Stimulated activated CD4-positive, alpha-beta T cell treated with anti-CD3 and anti-CD28 coated beads, TNF-alpha, amount 100 ng/mL, for 1 hour (primary cell): ENCODE measurements at places on chromosomes 4 and X.

- no peak for DNase-seq
Observed at GRCh38 chr4:163542275-163542674, 47.8 kb downstream of the TMA16 start.

DNA sequence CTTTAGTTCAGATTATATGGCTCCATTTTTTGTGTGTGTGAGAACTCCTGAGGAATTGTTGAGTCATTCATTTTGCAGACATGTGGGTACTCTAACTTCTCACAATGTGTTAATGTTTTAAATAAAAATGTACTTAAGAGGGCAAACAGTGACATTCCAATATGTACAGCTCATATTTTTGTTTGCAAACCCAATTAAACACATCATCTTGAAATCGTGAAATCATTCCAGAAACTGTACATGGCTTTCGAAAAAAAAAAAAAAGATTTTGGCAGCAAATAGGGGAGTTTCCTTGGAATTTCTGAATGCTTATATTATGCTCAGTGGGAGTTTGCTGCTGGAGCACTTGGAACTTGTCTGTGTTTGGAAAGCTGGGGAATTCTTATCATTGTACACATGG, 85.0 kb downstream of the HPGD start:
- no peak for DNase-seq

DNA sequence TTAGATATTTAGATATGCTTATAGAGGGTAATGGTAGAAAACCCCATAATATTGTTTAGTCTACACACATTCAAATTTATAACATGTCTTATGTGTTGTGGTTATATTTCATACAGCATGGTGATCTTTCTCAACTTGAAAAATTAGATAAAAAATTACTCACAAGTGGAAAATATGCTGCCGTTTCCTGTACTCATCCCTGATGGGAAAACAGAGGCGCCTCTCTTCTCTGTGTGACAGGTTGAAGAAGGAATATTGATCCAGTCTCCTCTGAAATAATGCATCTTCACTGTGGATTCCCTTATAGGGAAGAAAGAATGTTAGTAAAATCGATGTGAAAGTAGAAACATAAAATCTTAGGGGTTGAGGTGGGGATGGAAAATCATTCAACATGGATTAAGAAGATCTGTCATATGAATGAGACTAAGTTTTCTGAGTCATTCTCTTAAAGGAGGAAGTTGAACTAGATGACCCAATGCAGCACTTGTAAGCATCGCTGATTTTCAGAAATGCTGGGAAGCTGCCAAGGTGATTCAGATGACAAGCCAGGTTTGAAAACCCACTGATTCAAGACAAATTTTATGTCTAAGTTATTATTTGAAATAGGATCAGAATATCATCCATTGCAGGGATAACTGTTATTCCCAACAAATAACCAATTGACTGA, 70.7 kb downstream of the ANKRD50 start:
- no peak for DNase-seq

DNA sequence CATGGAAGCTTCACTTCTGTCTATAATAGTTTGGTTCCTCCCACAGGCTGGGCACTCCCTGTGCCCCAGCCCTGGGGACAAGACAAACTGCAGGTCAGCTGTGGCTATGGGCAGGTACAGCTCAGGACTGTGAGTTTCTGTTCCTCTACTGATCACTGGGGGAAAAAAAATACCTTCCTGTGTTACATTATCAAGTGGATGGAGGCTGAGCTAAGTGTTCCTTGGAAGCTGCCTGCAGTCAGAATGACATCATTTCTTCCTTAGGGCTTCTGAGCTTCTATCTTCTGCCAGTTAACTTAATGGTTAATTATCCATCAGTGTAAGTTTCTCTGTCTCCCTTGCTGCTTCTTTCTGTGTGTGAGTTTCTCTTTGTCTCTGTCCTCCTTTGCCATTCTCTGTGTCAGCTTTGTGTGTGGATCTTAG, 4.6 kb downstream of the RAB33A start:
- DNase-seq, result no peak

- no peak for DNase-seq
Observed at GRCh38 chrX:105515561-105515960, 295.1 kb upstream of the TEX13A start.

DNA sequence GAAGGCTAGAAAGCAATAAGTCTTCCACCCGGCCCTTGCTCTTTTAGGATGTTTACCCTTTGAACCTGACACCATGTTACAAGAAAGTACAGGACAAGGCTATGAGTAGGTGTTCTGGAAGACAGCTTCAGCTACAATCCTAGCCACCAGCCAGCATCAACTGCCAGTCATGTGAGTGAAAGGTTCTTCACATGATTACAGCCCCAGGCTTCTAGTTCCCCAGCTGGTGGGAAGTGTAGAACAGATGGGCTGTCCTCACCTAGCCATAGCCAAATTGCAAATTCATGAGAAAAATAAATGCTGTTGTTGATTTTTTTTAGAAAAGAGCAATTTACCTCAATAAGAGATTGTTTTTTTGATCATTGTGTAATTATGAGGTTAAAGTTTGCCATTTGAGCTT, 60.8 kb downstream of the GRXCR1 start:
- no peak for DNase-seq

DNA sequence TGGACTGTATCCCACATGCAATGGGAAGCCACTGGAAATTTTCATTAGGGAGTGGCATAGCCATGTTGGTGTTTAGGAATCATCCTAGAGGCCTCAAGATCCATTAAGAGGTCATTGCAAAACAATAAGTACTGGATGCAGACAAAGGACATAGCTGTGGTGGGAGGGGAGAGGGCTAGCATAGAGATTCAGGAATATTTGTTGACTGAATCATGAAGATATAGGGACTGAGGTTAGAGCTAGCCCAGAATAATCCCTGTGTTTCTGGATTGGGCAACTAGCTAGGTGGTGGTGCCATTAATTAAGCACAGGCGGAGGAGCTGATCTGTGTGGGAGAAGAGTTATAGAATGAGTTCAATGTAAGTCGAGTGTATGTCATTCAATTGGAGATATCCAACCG, 135.0 kb downstream of the RAB28 start:
- DNase-seq, result no peak
